A549 treated with RU486 at 1 μM for 4 hours (cell line): ENCODE measurements at places on chromosomes 7 and 10. TPM values are rescaled to one million over a fixed set of nuclear protein-coding genes. Genes with fewer than 3 reads are reported as not detected.

The SUN3 gene
- total RNA-seq = 0.20 TPM in 1 of 5 replicates, not detected in the others

The ASAH2 gene
- total RNA-seq = 1.7 to 3.2 TPM (median 2.0 TPM) in 5 replicates

The OPALIN gene
- not detected in 5 replicates for total RNA-seq

The ADCY1 gene
- 1.3 to 2.7 TPM (median 2.2 TPM) in 5 replicates for total RNA-seq

The SLC13A1 gene
- not detected in 5 replicates for total RNA-seq

The GPR26 gene
- total RNA-seq = not detected in 5 replicates

The GPR15LG gene
- total RNA-seq = not detected in 5 replicates

The ANKRD2 gene
- 2.8 to 6.8 TPM (median 4.4 TPM) in 5 replicates for total RNA-seq

The NOS3 gene
- 0.15 to 0.55 TPM (median 0.49 TPM) in 5 replicates for total RNA-seq

The C10orf53 gene
- total RNA-seq = not detected in 5 replicates

The AGK gene
- total RNA-seq = 28.0 to 33.8 TPM (median 29.1 TPM) in 5 replicates

The HACD1 gene
- total RNA-seq = 40.3 to 62.4 TPM (median 57.9 TPM) in 5 replicates

The DPP6 gene
- not detected in 5 replicates for total RNA-seq

The UCMA gene
- not detected in 5 replicates for total RNA-seq

The NPC1L1 gene
- total RNA-seq = 0.05 to 0.14 TPM (median 0.06 TPM) in 5 replicates
